ENCODE measurements at places on chromosomes 13 and 19. TPM values are rescaled to one million over a fixed set of nuclear protein-coding genes. Genes with fewer than 3 reads are reported as not detected.

Gene CAPN12
- total RNA-seq, result 3.0 TPM

Gene UBE2L5
- total RNA-seq, result not detected

Gene C19orf18
- 2.5 TPM for total RNA-seq

DNA sequence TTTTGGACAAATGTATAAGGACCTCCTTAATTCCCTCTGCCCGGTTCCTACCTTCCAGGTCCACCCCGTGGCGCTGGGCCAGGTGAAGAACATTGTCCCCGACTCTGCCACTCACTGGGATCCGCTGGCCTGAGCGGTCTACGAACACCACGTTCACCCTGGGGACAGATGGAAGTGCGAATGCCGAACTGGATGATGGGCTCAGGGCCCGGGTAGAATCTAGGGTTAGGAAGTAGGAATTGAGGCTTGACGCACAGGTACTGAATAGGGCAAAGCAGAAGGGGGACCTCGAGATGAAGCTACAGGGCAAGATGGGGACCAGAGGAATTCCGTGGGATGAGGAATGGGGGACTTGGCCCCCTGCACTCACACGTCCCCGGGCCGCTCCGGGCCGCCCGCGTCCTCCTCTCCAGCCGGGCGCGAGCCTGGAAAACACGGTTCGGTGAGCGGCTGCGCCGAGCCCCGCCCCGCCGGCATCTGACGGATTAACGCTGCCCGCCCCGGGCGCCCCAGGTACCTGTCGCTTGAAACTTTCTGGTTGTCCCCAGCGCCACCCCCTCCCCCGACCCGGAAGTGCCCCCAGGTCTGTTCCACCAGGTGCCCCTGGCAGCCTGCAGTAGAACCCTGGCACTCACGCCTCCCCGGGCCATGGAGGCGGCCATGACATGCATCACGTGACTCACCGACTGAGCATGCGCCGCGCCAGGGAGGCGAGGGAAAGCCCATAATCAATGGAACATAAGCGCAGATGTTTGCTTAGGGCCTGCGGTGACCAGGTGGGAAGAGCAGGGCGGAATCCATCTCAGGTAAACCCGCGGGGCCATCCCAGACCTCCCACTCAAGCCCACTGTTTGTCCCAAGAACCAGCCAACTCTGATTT, at the start of gene FDX2:
FDX2 (minus strand) TSS at position 681 of the 880 bp plus-strand sequence; CDS start at position 662, 19 bp downstream.
- no peaks in the 10 kb centered on the region for H3K27me3 ChIP-seq
- peak within 1 kb of the TSS; percentile 93 for H3K4me3 ChIP-seq
- peaks cover 11% of the 10 kb centered on the region for H3K36me3 ChIP-seq

DNA sequence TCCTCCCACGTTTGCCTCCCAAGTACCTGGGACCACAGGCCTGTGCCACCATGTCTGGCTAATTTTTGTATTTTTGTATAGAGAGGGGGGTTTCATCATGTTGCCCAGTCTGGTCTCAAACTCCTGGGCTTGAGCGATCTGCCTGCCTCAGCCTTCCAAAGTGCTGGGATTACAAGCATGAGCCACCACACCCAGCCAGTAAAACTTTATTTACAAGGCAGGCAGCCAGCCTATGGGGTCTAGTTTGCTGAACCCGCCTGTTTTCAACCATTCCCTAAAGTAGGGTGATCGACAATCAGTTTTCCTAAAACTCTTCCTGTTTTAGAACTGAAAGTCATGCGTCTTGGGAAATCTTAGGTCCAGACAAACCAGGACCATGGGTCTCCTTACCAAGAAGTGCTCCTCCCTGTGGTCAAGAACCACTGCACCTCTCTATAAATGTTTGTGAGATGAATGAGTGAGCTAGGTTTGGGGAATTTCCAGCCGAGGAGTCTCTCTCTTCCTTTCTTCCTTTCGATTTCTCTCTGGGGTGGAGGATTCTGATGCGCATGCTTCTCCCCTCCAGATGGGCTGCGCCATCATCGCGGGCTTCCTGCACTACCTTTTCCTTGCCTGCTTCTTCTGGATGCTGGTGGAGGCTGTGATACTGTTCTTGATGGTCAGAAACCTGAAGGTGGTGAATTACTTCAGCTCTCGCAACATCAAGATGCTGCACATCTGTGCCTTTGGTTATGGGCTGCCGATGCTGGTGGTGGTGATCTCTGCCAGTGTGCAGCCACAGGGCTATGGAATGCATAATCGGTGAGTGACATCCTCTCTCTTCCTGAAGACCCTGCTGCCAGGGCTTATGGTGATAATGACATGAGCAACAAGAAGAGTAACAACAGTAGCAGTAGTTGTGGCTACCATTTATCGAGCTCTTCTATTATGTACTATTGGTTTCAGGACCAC, 38.7 kb downstream of the ADGRE1 start:
- DNase-seq, result no peak
- no peak overlapping the region for H3K27ac ChIP-seq
- H3K27me3 ChIP-seq, result no peaks in the 10 kb centered on the region
- H3K4me1 ChIP-seq, result no peaks in the 10 kb centered on the region
- H3K4me3 ChIP-seq, result no peak overlapping the region

Gene GARIN5A
- total RNA-seq, result 1.9 TPM

GRCh38 chr13:98844021-98844420, 91.5 kb upstream of the SLC15A1 start:
- no peaks in the 10 kb centered on the region for H3K27me3 ChIP-seq
- H3K4me3 ChIP-seq, result no peak overlapping the region
- no peak for DNase-seq
- peaks cover 6% of the 10 kb centered on the region for H3K36me3 ChIP-seq

GRCh38 chr13:50731400-50731799, 112.1 kb downstream of the DLEU7 start:
- H3K4me3 ChIP-seq, result peak overlapping the region; percentile 56
- H3K27me3 ChIP-seq, result no peaks in the 10 kb centered on the region
- peak overlapping the region; percentile 96 for H3K27ac ChIP-seq
- H3K4me1 ChIP-seq, result peaks cover 15% of the 10 kb centered on the region
- DNase-seq, result no peak
- H3K36me3 ChIP-seq, result peaks cover 9% of the 10 kb centered on the region

Gene GSX1
- not detected for total RNA-seq

DNA sequence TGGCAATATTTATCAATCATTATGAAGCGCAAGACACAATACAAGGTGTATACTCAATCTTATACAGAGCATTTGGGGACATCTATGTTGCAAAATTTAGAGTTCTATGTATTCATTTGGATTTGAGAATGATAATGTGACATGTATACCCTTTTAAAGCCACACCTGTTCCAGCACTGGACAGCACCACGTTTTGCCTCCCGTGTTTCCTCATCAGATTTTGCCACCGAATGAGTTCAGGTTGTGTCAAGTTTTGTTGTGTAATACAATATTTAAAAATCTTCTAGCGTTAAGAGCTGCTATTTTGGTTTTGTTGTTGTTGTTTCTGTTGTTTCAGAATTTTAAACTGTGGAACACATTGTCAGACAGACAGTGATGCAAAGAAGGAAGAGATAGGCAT, 568.3 kb upstream of the GPC6 start:
- no peak for DNase-seq
- H3K4me3 ChIP-seq, result no peak overlapping the region
- H3K27ac ChIP-seq, result no peak overlapping the region
- no peaks in the 10 kb centered on the region for H3K4me1 ChIP-seq
- no peaks in the 10 kb centered on the region for H3K27me3 ChIP-seq

DNA sequence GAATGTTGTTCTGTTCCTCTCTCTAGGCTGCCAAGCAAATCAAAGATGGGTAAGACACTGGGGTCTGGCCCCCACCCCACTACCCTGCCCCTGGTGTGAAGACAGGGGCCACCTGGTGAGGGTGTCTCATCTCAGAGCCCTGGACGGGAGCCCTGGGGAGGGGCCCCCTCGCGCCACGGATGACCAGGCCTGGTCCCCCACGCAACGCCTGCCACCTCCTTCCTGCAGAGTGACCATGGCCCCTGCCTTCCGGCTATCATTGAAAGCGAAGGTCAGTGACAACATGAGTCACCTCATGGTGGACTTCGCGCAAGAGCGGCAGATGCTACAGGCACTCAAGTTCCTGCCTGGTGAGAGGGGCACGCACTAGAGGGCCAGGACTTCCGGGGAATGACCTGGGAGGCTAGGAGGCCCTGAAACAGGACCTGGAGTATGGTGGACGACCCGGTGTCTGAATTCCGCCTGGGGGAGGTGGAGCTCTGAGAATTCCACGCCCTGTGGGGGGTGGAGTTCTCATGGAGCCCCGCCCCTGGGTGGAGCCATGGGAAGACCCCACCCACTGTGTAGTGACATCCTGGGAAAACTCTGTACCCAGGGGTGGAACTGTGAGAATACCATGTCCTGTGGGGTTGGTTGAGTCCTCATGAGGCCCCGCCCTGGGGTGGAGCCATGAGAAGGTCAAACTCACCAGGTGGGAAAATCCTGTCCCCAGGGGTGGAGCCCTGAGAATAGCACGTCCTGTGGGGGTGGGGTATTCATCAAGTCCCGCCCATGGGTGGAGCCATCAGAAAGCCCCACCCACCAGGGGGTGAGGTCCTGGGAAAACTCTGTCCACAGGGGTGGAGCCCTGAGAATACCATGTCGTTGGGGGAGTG, 6.1 kb downstream of the FSD1 start:
- no peaks in the 10 kb centered on the region for H3K27me3 ChIP-seq
- DNase-seq, result no peak
- H3K4me1 ChIP-seq, result no peaks in the 10 kb centered on the region
- no peak overlapping the region for H3K4me3 ChIP-seq
- H3K36me3 ChIP-seq, result no peaks in the 10 kb centered on the region

Gene FUT6
- 0.87 TPM for total RNA-seq

Gene CAMSAP3
- 28.6 TPM for total RNA-seq

Gene PDE4A
- 1.6 TPM for total RNA-seq

DNA sequence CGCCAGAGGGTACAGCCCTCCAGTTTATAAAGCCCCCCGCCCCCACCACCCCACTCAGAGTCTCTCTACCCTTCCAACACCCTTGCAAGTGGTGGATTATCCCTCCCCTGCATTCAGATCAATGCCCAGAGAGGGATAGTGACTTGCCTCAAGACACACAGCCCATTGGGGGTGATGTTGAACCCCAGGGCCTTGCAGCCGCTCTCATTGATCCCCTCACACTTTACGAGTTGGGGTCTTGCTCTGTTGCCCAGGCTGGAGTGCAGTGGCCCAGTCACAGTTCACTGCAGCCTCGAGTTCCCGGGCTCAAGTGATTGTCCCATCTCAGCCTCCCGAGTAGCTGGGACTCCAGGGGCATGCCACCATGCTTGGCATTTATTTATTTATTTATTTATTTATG, 11.2 kb downstream of the TLE2 start:
- H3K4me3 ChIP-seq, result no peak overlapping the region
- peaks cover 8% of the 10 kb centered on the region for H3K4me1 ChIP-seq
- peaks cover 2% of the 10 kb centered on the region for H3K27me3 ChIP-seq
- DNase-seq, result no peak

GRCh38 chr19:2234996-2235380, 1.1 kb downstream of the PLEKHJ1 start:
- peaks cover 5% of the 10 kb centered on the region for H3K27me3 ChIP-seq
- H3K4me3 ChIP-seq, result peak overlapping the region; percentile 100
- no peak for DNase-seq
- H3K4me1 ChIP-seq, result peaks cover 26% of the 10 kb centered on the region

Gene ACP7
- 0.29 TPM for total RNA-seq

DNA sequence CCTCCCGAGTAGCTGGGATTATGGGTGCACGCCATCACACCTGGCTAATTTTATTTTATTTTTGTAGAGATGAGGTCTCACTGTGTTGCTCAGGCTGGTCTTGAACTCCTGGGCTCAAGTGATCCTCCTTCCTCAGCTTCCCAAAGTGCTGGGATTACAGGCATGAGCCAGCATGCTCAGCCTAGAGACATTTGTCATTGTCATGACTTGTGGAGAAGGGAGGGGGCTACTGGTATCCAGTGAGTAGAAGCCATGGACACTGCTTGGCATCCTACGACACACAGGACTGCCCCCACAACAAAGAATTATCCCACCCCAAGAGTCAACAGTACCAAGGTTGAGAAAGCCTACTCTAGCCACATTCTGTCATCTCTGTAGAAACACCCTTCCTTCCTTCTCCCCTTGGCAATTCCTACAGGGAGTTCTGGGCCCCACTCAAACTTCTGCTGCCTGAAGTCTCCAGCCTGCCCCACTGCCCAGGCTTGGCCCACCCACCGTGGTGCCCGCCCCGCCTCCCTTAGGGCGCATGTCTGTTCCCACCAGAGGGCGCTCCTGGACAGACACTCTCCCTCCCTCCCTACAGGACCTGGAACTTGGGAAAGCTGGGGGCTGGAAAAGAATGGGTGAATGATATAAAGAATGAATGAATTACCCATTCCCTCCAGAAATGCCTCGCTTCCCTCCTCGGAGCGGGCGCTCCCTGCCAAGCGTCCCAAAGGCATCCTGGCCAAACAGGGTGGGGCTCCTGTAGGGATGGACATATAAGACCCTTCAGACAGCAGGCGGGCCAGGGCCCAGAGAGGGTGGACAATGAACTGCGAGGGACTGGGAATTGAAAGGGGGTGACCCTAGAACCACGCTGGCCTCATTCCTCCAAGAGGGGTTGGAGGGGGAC, 5.5 kb upstream of the EMP3 start:
- H3K27me3 ChIP-seq, result no peaks in the 10 kb centered on the region
- H3K4me3 ChIP-seq, result peak overlapping the region; percentile 95
- no peak for DNase-seq

GRCh38 chr13:74409551-74409950, 275.3 kb upstream of the KLF12 start:
- H3K4me1 ChIP-seq, result no peaks in the 10 kb centered on the region
- no peaks in the 10 kb centered on the region for H3K36me3 ChIP-seq
- H3K4me3 ChIP-seq, result no peak overlapping the region
- no peak for DNase-seq
- H3K27ac ChIP-seq, result no peak overlapping the region

- no peaks in the 10 kb centered on the region for H3K36me3 ChIP-seq
- no peak for DNase-seq
- H3K27ac ChIP-seq, result peak overlapping the region; percentile 81
- peaks cover 12% of the 10 kb centered on the region for H3K4me1 ChIP-seq
- H3K4me3 ChIP-seq, result peak overlapping the region; percentile 86
These were observed 8.2 kb downstream of the RASGRP4 start for GRCh38 chr19:38417544-38418506.

DNA sequence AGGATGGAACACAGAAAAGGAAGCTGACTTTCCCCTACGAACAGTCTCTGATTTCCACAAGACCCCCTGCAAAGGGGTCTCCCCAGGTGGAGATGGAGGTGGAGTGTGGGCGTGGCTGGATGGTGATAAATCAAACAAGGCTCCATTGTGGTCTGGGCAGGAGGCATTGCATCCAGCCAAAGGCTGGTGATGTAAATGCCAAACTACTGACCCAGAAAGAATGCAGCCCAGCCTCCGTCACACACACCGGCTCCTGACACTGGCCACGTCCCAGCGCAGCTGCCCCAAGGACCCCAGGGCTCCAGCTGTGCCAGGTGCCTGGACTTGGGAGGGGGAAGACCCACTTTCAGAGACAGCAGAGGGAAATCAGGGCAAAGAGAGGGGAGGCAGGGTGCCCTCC, 6.3 kb downstream of the SLC7A1 start:
- no peak overlapping the region for H3K4me3 ChIP-seq
- H3K4me1 ChIP-seq, result peaks cover 30% of the 10 kb centered on the region
- no peak for DNase-seq

GRCh38 chr19:19527371-19527656, 1.4 kb upstream of the YJEFN3 start:
- no peak overlapping the region for H3K27ac ChIP-seq
- H3K4me3 ChIP-seq, result no peak overlapping the region
- H3K4me1 ChIP-seq, result peaks cover 15% of the 10 kb centered on the region
- no peaks in the 10 kb centered on the region for H3K27me3 ChIP-seq

GRCh38 chr19:27652796-27653195, 1560.2 kb downstream of the UQCRFS1 start:
- no peak for DNase-seq
- no peak overlapping the region for H3K4me3 ChIP-seq
- no peaks in the 10 kb centered on the region for H3K4me1 ChIP-seq
- H3K36me3 ChIP-seq, result no peaks in the 10 kb centered on the region

GRCh38 chr19:17718550-17718946, 732 bp upstream of the MAP1S start:
- peaks cover 20% of the 10 kb centered on the region for H3K4me1 ChIP-seq
- no peak for DNase-seq
- peak overlapping the region; percentile 89 for H3K27ac ChIP-seq
- no peaks in the 10 kb centered on the region for H3K27me3 ChIP-seq

Gene GNG7
- 12.2 TPM for total RNA-seq
